ENCODE measurements at places on chromosomes 3 and 15.

GRCh38 chr3:127652246-127652995 is 20.3 kb upstream of the ABTB1 start:
- H3K27ac ChIP-seq, result no peak overlapping the region
- no peaks in the 10 kb centered on the region for H3K4me1 ChIP-seq

DNA sequence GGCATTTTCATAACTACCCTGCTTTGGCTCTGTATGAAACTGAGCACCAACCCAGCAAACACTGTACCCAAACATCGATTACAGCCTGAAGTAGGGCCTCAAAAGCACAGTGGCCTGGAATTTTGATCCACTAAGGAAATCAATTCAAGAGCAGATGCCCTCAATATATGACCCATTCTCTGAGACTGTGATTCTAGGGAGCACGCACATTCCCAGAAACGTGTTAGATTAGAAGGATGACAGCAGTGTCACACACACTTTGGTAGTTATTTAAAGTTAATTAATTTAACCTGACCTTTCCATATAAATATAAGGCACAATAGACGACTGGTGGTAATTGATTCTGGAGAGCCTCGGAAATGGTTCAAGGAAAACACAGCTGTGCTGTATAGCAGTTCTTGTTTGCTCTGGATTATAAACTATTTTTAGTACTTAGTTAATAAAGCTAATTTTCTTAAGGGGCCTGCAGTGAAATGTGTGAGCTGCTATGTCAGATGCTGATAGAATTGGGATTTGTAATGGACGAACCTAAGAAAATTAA is 126.3 kb upstream of the ZNF385D start:
- H3K4me1 ChIP-seq, result no peaks in the 10 kb centered on the region
- no peak overlapping the region for H3K27ac ChIP-seq
- DNase-seq, result no peak
- H3K36me3 ChIP-seq, result no peaks in the 10 kb centered on the region
- no peaks in the 10 kb centered on the region for H3K27me3 ChIP-seq

- peaks cover 10% of the 10 kb centered on the region for H3K27me3 ChIP-seq
- no peak overlapping the region for H3K27ac ChIP-seq
- peaks cover 1% of the 10 kb centered on the region for H3K4me1 ChIP-seq
- no peaks in the 10 kb centered on the region for H3K36me3 ChIP-seq
- H3K4me3 ChIP-seq, result no peak overlapping the region
- DNase-seq, result no peak
Measured at GRCh38 chr15:52857937-52858781, 68.0 kb upstream of the ONECUT1 start.

DNA sequence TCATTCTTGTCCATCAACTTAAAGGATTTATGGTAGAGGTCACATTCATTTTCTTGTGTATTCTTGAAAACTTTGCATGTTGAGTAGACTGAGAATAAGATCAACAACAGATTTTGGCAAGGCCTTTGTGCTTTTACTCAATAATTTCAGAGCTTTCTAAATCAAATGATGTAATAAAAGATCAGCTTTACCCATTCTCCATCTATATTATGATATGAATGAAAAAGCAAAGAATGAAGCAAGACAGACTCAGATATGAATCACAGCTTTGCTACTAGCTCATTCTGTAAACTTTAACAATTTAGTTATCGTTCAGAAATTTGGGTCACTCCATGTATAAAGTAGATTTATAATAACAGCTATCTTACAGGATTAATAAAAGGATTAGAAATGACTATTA is 275.8 kb upstream of the ARL6 start:
- no peaks in the 10 kb centered on the region for H3K4me1 ChIP-seq
- DNase-seq, result no peak
- H3K36me3 ChIP-seq, result no peaks in the 10 kb centered on the region
- no peaks in the 10 kb centered on the region for H3K27me3 ChIP-seq
- H3K4me3 ChIP-seq, result no peak overlapping the region

GRCh38 chr15:62393196-62393595 is 228.1 kb upstream of the C2CD4B start:
- H3K4me3 ChIP-seq, result no peak overlapping the region
- H3K27me3 ChIP-seq, result peaks cover 27% of the 10 kb centered on the region
